ENCODE measurements at places on chromosomes 2 and 18.

GRCh38 chr2:11505652-11506610 lies 27.9 kb upstream of the GREB1 start:
- no peak for DNase-seq

DNA sequence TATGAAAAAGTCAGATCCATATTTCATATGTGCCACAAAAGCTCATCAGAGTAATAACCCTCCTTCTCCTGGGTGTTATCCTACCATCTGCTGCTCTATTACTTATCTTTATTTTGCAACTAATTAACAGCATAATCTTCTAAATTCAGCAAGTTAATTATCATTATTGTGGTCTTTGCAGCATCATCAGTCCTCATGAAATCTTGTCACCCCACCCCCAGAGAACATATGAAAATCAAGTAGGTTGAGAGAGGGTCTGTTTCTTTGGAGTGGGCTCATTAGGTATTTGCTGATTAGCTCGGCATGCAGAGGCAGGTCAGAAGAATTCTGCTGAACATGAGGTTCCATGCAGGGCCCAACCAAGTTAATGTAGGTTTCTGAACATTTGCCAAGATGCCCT lies 64.8 kb downstream of the ATF2 start:
- DNase-seq = no peak

- DNase-seq = no peak
Observed at GRCh38 chr18:31553800-31554199, 37.9 kb upstream of the TTR start.

DNA sequence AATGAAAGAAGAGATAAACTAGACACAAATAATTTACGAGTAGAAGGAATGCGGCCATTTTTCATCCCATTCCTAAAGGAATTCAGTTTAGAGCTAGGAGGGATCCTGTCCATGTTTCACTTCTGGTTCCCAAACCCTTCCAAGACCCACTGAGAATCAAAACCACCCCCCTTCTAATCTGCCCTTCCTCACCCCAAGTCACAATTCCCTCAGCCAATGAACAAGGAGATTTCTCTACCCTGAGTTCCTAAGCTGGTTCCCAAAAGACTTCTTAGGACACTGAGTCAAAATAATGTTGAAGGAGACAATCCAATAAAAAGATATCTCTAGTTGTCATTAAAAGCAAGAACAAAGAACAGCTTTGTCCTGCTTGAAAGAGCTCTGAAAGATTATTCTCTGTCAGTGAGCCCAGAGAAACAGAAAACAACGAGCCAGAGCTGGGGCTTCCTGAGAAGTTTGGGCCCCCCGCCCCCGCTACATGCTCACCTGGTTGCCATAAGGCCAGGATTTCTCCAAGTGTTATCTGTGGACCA lies 45.7 kb downstream of the STK39 start:
- DNase-seq = no peak

DNA sequence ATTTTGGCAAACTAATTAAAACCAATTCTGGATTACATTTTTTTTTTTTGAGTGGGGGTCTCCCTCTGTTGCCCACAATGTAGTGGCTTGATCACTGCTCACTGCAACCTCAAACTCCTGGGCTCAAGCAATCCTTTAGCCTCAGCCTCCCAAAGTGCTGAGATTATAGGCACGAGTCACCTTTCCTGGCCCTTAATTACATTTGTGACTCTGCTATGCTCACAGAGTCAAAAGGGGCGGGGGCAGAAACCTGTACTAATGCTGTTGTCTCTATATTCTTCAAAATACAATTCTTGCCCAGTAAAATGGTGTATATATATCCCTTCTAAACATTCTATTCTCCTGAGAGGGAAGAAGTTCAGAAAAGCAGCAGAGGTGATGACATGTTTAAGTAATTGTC lies 23.2 kb downstream of the PRKD3 start:
- no peak for DNase-seq

- no peak for DNase-seq
Observed at GRCh38 chr18:45854036-45854586, 28.6 kb downstream of the SIGLEC15 start.

Measured in Caki2 (cell line).